Skeletal muscle tissue (tissue), 5 donors: ENCODE measurements at places on chromosomes 5 and 9. TPM values are rescaled to one million over a fixed set of nuclear protein-coding genes. Genes with fewer than 3 reads are reported as not detected.

Gene TOR4A
- 2.1 TPM for total RNA-seq

Gene DND1
- total RNA-seq, result not detected

Gene PCDHGB2
- 2.1 TPM for total RNA-seq

Gene KYAT1
- 2.1 TPM for total RNA-seq

Gene SLC34A3
- not detected for total RNA-seq

Gene MRPS27
- total RNA-seq, result 75.7 TPM

Gene LCN1
- not detected for total RNA-seq

Gene GPR151
- not detected for total RNA-seq

Gene PCDHGB6
- 5.2 TPM for total RNA-seq

Gene TAF11L8
- total RNA-seq, result not detected

Gene ADAMTSL2
- total RNA-seq, result 4.7 TPM

Gene RGS7BP
- 1.6 TPM for total RNA-seq

Gene HTR4
- total RNA-seq, result not detected

Gene NEUROG1
- total RNA-seq, result not detected

Gene HCN1
- total RNA-seq, result 4.2 TPM

Gene PLGRKT
- 15.1 TPM for total RNA-seq

Gene CDH10
- 0.52 TPM for total RNA-seq

Gene PLAC8L1
- total RNA-seq, result not detected

Gene PCDHB11
- total RNA-seq, result 4.2 TPM

Gene SLC36A2
- total RNA-seq, result under 0.01 TPM

Gene OLFM1
- total RNA-seq, result 2.6 TPM

Gene QRFP
- total RNA-seq, result not detected

Gene GGTA1
- total RNA-seq, result 6.3 TPM

Gene LHX2
- under 0.01 TPM for total RNA-seq

Gene ZDHHC21
- 24.5 TPM for total RNA-seq

Gene GMCL2
- not detected for total RNA-seq

Gene CDH9
- total RNA-seq, result not detected
